ENCODE measurements at places on chromosomes 12 and 14.

- no peak for DNase-seq
Measured at GRCh38 chr14:30999038-30999773, 26.2 kb upstream of the AP4S1 start.

DNA sequence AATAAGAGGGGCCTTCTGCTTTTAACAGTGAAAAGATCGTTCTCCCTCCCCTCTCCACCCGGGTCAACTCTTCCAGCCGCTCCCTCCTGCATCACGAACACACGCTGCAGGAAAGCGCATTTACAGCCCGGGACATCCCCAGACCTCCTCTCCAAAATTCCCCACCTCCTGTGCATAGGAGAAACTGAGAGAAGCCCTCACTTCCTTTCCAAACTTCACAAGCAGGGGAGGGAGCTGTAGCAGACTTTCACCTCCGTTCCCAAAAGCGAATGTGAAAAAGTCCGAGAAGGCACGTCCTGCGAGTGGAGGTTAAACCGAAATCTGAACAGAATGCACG, 513 bp downstream of the BCAT1 start:
- peak; percentile 62 for DNase-seq

DNA sequence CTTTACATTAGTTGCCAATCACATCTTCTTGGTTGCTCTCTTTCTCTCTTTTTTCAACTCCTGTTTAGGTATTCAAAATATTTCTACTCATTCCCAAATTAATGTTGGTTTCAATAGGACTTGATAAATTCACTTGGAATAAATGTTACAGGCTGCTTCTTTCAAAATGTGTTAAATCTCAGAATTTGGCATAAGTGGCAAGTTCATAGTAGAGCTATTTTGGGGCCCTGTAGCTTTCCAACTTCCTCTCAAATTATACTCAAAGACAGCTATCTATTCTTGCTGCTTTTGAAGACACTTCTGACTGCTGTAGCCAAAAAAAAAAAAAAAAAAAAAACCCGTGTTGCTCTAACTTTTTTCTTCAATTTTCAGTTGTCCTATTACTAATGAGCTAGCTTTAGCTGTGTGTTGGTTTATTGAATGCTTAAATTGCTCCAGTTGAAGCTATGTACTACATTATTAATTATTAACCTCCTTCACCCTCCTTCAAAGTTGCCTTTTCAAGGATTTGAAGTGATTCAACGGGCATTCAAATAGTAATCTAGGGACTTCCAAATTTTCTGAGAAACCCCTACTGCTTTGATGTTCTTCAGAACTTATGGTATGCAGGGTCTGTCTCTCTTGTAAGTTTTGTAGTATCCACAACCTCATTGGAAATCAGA, 554.6 kb upstream of the FLRT2 start:
- DNase-seq: no peak

GRCh38 chr12:53064613-53065436, 14.4 kb downstream of the SPRYD3 start:
- DNase-seq: no peak

DNA sequence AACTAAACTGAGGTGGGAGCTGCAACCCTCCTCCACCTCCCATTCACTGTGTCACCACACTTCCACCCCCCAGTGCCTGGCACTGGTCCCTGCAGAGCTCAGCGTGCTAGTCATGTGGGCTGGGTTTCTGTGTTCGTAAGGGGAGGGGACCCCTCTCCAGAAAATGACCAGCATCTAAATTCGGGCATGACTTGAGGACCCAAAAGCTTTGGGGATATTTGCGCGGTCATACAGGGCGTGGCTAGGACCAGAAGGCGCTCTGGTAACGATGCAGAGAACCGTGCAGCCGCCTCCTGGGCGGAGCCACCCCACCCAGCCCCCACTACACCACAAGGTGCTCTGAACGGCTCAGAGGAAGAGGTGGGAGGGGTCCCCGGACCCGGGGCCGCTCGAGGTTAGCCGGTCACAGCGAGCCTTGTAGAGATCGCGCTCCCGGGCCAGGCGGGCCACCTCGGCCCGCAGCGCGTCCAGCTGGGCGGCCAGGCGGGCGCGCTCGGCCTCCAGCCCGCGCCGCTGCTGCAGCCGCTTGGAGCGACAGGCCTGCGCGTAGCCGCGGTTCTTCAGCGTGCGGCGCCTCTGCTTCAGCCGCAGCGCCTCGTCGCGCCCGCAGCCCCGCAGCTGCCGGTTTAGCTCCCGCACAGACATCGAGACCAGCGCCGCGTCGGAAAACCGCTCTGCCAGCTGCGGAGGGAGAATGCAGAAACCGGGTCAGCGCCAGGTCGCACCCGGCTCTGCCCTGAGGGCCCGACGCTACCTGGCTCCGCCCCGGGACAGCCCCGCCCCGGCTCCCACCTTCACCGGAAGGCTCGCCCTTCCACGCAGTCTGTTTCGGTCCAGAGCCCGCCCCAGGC, 9.8 kb downstream of the CPNE6 start:
- DNase-seq: peak; percentile 68

GRCh38 chr14:61756135-61756534, 6.1 kb upstream of the SNAPC1 start:
- DNase-seq: no peak

- DNase-seq: no peak
Measured at GRCh38 chr14:58712357-58712756, 74.6 kb downstream of the DACT1 start.

- DNase-seq: no peak
Measured at GRCh38 chr14:29235991-29236390, 469.4 kb downstream of the FOXG1 start.

DNA sequence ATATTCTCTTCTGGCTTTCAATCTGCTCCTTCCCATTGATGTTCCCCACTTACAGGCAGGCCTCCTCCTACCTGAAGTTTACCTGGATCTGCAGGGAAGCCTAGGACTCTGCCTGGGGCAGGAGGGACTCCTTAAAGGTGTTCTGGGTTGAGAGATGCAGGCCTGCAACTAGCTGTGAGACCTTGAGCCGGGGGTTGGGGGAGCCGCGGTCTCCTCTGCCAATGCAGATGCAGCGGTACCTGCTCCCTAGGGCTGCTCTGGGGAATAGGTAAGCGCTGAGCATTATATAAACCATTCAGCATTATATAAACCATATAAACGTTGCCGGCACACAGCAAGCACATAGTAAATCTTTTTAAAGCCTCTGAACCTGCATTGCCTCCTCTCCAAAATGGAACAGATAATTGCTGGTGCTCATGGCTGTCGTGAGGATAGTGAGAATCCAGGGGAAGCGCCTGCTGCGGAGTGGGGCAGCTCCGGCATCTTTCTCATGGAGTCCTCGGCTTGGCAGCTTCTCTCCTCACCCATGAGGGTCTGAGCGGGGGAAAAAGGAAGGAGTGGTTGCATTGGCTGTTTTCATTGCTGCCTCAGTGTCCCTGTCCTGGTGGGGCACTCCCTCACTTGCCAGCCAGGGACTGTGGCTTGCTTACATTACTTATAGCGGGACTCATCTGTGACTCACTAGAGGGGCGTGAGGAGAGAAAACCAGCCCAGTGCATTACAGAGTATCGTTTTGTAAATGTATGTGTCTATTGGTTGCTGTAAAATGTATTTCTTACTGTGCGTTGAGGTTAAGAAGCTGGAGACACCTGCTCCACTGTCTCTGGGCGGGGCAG, 12.5 kb upstream of the KRT80 start:
- DNase-seq: no peak

GRCh38 chr12:94721173-94721572, 70.8 kb upstream of the TMCC3 start:
- DNase-seq: no peak

DNA sequence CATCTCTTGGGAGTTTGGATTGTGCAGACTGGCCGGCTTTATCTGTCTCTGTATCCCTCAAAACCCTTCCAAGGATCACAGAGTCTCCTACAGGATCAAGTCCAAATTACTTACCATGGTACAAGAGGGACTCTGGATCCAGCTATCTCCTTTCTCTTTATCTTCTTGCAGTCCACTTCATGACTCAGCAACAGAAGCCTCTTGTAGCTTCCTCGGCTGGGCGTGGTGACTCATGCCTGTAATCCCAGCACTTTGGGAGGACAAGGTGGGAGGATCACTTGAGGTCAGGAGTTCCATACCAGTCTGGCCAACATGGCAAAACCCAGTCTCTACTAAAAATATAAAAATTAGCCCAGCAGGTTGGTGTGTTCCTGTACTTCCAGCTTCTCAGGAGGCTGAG, 189.7 kb downstream of the BCAT1 start:
- no peak for DNase-seq

GRCh38 chr14:84477996-84478395, 1051.9 kb upstream of the FLRT2 start:
- no peak for DNase-seq

GRCh38 chr12:106760184-106760531, 14.3 kb upstream of the RIC8B start:
- DNase-seq: peak; percentile 79

DNA sequence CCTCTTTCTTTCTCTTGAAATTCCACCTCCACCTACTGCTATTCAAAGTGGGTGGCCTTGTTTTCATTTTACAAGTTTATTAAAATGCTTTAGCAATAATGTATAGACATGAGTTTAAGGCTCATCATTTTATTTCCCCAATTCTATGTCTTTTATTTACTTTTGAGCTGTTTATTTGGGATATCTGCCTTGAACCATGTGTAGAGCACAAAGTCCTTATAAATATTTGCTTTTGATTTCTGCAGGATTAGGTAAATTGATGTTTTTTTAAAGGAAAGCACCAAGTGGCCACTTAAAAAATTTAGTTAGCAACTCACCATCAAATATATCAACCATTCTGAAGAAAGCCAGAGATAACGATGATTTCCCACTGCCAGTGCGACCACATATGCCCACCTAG, 39.8 kb upstream of the KCNJ8 start:
- DNase-seq: no peak

DNA sequence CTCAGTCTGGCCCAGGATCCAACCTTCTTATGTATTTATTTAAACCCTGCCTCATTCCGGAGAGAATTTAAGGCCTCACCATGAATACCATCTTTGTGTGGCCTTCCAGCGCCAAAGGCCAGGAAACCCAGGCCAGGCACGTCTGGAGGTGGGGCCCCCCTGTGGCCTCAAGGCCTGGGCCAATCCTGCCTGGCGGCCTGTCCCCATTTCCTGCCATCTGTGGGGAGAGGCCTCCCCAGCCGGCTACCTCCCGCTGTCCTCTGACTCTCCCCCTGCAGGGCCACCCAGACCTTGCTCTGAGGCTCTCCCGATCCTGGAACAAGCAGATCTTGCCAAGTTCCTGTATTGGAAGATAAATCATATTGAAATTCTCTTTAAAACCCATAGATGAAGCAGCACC, 37.4 kb upstream of the MEG3 start:
- peak; percentile 53 for DNase-seq

DNA sequence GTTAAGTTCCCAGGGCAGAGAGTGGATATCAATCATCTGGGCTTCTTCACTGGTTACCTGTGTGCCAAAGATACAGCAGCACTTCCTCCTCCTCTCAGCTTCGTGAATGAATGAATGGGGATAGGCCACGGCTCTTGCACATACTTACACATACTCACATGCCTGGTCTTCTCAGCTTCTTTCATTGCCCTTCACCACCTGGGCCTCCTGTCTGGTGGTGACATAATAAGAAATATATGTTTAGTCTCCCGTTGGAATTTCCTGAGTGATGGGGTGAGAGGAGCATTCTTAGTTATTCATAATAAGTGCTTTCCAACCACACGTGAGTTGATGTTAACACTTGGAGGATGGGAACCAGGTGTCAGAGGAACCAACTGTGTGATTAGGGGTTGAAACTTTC, 268.1 kb upstream of the RMST start:
- no peak for DNase-seq

DNA sequence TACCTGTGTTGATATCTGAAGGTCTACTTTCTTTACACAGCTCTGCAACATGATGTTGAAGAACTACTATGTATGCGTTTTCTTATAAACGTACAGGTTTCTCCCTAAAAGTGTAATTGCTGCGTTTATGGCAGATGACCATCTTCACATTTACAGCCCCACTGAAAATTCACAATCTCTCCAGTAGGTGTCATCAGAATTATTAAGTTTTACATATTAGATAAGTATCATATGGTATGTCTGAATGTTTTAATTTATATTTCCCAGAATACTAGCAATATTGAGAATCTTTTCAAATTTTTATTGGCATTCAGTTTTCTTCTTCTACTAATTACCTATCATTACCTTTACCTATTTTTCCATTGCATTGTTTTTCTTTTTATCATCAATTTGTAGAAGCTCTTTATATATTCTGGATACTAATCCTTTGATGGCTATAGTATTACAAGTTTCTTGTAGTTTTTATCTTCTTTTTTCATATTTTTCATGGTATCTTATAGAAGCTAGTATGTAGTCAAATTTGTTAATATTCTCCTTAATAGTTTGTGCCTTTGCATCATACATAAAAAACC, 123.5 kb downstream of the CAPZA3 start:
- peak; percentile 47 for DNase-seq

GRCh38 chr12:10097521-10097920, 1.3 kb downstream of the CLEC1A start:
- DNase-seq: no peak

GRCh38 chr12:115712676-115713075, 564.8 kb downstream of the MED13L start:
- no peak for DNase-seq

Measured in KBM-7 (cell line).